ENCODE measurements at places on chromosomes 6 and 20.
A peak's percentile ranks its signal among the peaks of the same experiment; 100 is the strongest.

- DNase-seq, result no peak
- H3K36me3 ChIP-seq, result peaks cover 29% of the 10 kb centered on the region
- H3K4me1 ChIP-seq, result peaks cover 30% of the 10 kb centered on the region
- no peak overlapping the region for H3K4me3 ChIP-seq
- no peaks in the 10 kb centered on the region for H3K27me3 ChIP-seq
Observed at GRCh38 chr20:41160686-41161085, 23.3 kb downstream of the PLCG1 start.

- peaks cover 32% of the 10 kb centered on the region for H3K4me1 ChIP-seq
- no peaks in the 10 kb centered on the region for H3K27me3 ChIP-seq
- peak overlapping the region; percentile 94 for H3K27ac ChIP-seq
- peak overlapping the region; percentile 85 for H3K4me3 ChIP-seq
- no peak for DNase-seq
Observed at GRCh38 chr6:32254761-32255198, 30.9 kb upstream of the NOTCH4 start.

DNA sequence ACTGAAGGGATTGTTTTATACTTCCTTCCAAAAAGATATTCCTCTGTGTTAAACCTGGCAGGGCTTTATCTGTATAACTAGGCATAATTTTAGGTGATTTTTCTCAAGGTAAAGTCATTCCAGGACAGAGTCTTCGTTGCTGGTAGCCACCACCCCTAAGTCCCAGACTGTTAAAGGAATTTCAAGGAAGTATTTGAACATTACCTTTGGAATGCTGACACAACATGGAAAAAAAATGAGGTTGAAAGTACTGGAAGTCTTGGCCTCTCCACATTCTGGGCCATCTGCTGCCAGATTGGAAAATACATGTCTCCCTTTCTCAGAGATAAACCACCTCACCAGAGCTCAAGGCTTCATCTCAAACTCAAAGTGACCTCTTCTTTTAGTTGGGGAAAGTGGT lies 27.0 kb upstream of the ETV7 start:
- no peak for DNase-seq
- peaks cover 2% of the 10 kb centered on the region for H3K27me3 ChIP-seq
- no peak overlapping the region for H3K27ac ChIP-seq
- no peak overlapping the region for H3K4me3 ChIP-seq
- H3K4me1 ChIP-seq, result no peaks in the 10 kb centered on the region

DNA sequence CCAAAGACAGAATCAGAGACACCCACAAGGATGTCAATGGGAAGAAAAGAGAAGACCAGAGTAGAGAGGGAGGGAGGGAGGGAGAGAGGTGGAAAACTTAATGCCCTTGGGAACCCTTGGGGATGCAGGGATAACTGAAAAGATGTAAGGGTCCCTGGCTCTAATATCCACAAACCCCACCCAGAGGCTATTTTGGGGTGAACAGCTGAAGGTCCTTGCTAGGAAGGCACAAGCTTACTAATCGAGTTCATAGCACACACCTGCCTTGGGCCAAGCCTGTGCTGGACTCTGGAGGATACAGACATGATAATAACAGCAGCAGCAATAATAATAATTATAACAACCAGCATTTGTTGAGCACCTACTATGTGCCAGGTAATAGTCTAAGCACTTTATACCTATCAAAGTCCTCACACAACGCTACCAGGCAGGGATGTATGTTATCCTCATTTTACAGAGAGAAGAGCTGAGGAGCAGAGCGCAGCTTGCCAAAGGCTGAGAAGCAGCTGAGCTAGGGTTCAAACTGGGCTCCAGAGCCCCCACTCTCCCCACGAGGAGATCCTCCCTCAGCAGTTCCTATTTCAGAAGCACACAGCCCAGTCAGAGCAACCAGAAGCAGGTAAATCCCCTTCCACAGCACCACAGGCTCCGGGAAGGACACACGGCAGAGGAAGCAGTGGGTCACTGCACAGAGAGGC lies 174.2 kb downstream of the ANKRD60 start:
- no peak overlapping the region for H3K4me3 ChIP-seq
- DNase-seq, result peak; percentile 1
- H3K27me3 ChIP-seq, result peaks cover 11% of the 10 kb centered on the region
- H3K27ac ChIP-seq, result no peak overlapping the region
- no peaks in the 10 kb centered on the region for H3K4me1 ChIP-seq
- no peaks in the 10 kb centered on the region for H3K36me3 ChIP-seq

DNA sequence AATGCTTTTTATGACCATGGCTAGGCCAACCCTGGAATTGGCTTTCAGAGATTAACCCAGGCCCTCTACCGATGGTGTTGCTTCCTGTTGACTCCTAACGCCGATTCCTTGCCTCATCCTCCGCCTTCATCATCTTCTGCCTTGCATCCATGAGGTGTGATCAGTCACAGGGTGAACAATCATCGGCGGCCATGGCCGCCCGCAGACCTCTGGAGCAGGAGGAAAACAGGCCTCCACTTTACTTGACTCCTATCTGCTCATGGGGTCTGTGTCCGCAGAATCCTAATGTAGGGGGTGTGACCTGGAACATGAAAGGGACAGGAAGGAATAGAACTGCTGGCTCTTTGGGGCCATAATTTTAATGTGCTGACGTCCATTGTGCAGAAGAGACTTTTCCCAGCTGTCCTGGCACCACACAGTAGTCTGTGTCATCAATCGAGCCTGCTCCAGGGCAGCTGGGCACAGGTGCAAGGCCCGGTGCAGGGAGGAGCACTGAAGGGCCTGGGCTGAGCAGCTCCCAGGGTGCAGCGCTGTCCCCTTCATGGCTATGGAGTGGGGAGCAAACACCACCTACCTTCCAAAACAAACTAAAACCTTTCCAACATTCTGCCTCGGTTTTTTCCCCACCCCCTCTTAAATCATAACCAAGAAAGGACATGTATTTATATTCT lies 8.0 kb downstream of the SLC22A3 start:
- peaks cover 3% of the 10 kb centered on the region for H3K27me3 ChIP-seq
- no peak for DNase-seq
- no peaks in the 10 kb centered on the region for H3K36me3 ChIP-seq
- no peak overlapping the region for H3K27ac ChIP-seq
- H3K4me1 ChIP-seq, result no peaks in the 10 kb centered on the region

- H3K27me3 ChIP-seq, result no peaks in the 10 kb centered on the region
- H3K27ac ChIP-seq, result peak overlapping the region; percentile 4
- no peaks in the 10 kb centered on the region for H3K4me1 ChIP-seq
- H3K36me3 ChIP-seq, result peaks cover 5% of the 10 kb centered on the region
Observed at GRCh38 chr6:150925976-150926375, 60.5 kb downstream of the MTHFD1L start.

GRCh38 chr6:136319732-136320131 lies 30.1 kb upstream of the BCLAF1 start:
- peaks cover 1% of the 10 kb centered on the region for H3K27me3 ChIP-seq
- no peak overlapping the region for H3K4me3 ChIP-seq
- H3K4me1 ChIP-seq, result no peaks in the 10 kb centered on the region
- H3K27ac ChIP-seq, result no peak overlapping the region
- no peak for DNase-seq

DNA sequence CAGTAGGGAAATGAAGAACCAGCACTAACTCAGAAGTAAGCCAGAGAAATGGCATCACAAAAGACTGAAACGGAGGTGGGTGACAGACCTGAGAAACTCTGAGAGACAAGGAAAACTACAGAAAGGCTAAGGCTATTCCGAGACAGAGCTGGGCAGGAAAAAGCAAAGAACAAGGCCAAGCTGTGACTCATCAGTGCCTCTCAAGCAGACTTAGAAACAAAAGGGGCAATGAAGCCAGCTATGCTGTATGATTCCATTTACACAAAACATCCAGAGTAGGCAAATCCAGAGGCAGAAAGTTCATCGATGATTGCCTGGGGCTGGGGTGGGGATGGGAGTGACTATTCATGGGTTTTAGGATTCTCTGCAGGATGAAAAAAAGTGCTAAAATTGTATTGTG lies 50.0 kb downstream of the SLC23A2 start:
- H3K27me3 ChIP-seq, result no peaks in the 10 kb centered on the region
- H3K4me1 ChIP-seq, result peaks cover 29% of the 10 kb centered on the region
- no peak overlapping the region for H3K4me3 ChIP-seq
- H3K36me3 ChIP-seq, result peaks cover 14% of the 10 kb centered on the region
- H3K27ac ChIP-seq, result peak overlapping the region; percentile 63

GRCh38 chr20:13271977-13272975 lies 51.2 kb downstream of the ISM1 start:
- no peaks in the 10 kb centered on the region for H3K36me3 ChIP-seq
- DNase-seq, result no peak
- no peak overlapping the region for H3K4me3 ChIP-seq
- H3K4me1 ChIP-seq, result no peaks in the 10 kb centered on the region
- peaks cover 8% of the 10 kb centered on the region for H3K27me3 ChIP-seq
- no peak overlapping the region for H3K27ac ChIP-seq

GRCh38 chr20:25254571-25254970 lies 6.7 kb downstream of the PYGB start:
- H3K4me3 ChIP-seq, result no peak overlapping the region
- H3K36me3 ChIP-seq, result peaks cover 8% of the 10 kb centered on the region
- no peaks in the 10 kb centered on the region for H3K27me3 ChIP-seq
- H3K27ac ChIP-seq, result no peak overlapping the region
- no peak for DNase-seq

DNA sequence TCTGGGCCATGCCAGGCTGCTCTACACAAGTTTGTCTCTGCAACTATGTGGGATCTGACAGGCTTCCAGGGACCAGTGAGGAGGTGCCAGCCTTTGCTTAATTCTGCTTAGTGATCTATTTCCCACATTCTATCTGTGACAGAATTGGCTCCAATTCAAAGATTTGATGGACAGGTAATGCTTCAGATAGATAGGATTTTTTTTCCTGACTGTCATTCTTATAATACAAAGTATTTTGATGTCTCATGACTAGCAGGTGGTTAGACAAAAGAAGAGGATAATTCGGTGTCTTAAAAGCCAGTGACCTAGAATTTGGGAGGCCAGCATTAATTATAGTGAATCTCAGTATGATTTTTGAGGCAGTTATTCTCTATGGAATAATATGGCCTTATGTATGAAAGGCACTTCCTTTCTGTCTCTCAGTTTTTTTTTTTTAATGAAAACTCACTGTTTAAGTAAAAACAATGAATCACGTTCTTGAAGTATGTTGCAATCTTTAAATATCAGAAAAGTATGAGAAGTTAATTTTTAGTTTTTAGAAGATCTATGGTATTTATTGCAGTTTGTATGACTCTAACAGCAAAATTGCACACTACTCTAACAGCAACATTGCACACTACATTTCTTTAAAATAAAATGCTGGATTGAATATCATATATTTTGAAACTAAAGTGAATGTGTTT lies 43.7 kb downstream of the TMEM200A start:
- H3K4me3 ChIP-seq, result no peak overlapping the region
- H3K36me3 ChIP-seq, result no peaks in the 10 kb centered on the region
- H3K27ac ChIP-seq, result no peak overlapping the region
- H3K27me3 ChIP-seq, result peaks cover 9% of the 10 kb centered on the region

DNA sequence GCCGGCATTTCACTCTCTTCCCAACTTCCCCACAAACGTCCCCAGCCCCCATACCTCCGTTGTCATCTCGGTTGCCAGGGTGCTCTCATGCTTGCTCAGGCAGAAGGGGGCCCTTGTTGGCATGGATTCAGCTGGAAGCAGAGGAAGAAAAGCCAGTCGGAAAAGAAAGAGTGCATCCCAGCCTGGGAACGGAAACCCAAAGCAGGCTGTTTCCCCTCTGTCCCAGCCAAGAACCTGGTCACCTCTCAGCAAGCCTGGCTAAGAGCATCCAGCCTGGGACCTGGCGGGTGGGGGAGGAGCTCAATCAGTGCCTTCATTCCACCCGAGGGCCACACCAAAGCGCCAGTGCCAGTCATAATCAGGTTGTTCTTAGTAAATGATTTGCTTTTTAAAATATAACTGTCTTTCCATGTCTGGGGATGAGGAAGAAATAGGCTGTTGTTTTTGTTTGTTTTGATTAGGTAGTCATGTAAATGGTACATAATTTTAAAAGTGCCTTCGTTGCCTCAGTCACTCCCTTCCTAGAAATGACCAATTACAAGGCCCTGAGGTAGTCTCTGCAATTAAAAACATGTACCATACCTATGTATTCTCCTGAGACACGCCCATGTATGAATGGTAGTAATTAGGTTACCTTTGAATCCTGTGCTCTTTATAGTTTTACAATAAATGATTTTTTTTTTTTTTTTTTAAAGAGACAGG lies 21.1 kb downstream of the CHMP4B start:
- peaks cover 48% of the 10 kb centered on the region for H3K4me1 ChIP-seq
- H3K36me3 ChIP-seq, result peaks cover 26% of the 10 kb centered on the region
- no peak for DNase-seq
- no peak overlapping the region for H3K27ac ChIP-seq
- H3K4me3 ChIP-seq, result no peak overlapping the region

GRCh38 chr6:25026723-25027122 lies 91.0 kb upstream of the RIPOR2 start:
- peak overlapping the region; percentile 46 for H3K4me3 ChIP-seq
- no peaks in the 10 kb centered on the region for H3K27me3 ChIP-seq
- peak overlapping the region; percentile 86 for H3K27ac ChIP-seq
- DNase-seq, result no peak
- H3K36me3 ChIP-seq, result peaks cover 3% of the 10 kb centered on the region
- peaks cover 17% of the 10 kb centered on the region for H3K4me1 ChIP-seq

DNA sequence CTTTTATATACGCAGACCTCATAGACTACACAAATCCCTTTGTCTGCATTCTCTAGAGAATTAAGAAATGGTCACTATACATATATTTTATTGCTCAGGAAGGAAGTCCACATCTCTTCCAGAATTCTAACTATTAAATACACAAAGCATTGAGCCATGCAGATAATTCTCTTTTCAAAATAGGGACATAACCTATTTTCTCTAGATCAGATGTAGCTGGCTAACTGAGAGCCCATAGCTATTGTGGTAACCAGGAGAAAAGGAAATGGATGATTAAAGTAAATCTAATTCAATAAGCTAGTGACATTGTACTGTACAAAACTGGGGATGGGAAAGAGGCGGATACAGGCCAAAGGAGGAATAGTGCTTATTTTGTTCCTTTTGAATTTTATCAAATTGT lies 137.2 kb downstream of the BACH2 start:
- no peak for DNase-seq
- no peak overlapping the region for H3K27ac ChIP-seq
- H3K27me3 ChIP-seq, result no peaks in the 10 kb centered on the region
- peaks cover 32% of the 10 kb centered on the region for H3K4me1 ChIP-seq

- no peak overlapping the region for H3K4me3 ChIP-seq
- H3K27me3 ChIP-seq, result no peaks in the 10 kb centered on the region
- H3K27ac ChIP-seq, result peak overlapping the region; percentile 59
- peaks cover 2% of the 10 kb centered on the region for H3K36me3 ChIP-seq
Observed at GRCh38 chr20:4978050-4978918, 23.0 kb downstream of the SLC23A2 start.

DNA sequence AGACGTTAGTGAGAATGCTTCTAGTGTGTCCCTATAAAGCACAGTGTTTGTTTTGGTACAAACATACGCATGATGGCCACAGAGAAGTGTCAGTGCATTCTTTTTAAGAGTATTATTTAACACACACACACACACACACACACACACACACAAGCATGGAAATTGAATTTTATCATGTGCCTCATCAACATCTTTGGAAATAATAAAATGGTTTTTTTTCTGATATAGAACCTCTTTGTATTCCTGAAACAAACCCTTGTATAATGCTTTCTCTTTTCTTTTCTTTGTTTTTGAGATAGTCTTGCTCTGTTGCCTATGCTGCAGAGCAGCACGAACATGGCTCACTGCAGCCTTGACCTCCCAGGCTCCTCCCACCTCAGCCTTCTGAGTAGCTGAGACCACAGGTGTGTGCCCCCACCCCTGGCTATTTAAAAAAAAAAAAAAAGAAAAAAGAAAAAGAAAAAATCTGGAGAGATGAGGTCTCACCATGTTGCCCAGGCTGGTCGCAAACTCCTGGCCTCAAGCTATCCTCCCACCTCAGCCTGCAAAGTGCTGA lies 116.2 kb upstream of the SYNDIG1 start:
- no peaks in the 10 kb centered on the region for H3K4me1 ChIP-seq
- no peak for DNase-seq
- H3K36me3 ChIP-seq, result no peaks in the 10 kb centered on the region
- no peak overlapping the region for H3K4me3 ChIP-seq
- H3K27me3 ChIP-seq, result peaks cover 1% of the 10 kb centered on the region
